Osteocyte (in vitro differentiated cells): ENCODE measurements at places on chromosomes 2 and 18. TPM values are rescaled to one million over a fixed set of nuclear protein-coding genes. Genes with fewer than 3 reads are reported as not detected.

MRPS9 gene
- 21.3 and 22.6 TPM in 2 replicates for total RNA-seq

BOLL gene
- not detected in 2 replicates for total RNA-seq

DNA sequence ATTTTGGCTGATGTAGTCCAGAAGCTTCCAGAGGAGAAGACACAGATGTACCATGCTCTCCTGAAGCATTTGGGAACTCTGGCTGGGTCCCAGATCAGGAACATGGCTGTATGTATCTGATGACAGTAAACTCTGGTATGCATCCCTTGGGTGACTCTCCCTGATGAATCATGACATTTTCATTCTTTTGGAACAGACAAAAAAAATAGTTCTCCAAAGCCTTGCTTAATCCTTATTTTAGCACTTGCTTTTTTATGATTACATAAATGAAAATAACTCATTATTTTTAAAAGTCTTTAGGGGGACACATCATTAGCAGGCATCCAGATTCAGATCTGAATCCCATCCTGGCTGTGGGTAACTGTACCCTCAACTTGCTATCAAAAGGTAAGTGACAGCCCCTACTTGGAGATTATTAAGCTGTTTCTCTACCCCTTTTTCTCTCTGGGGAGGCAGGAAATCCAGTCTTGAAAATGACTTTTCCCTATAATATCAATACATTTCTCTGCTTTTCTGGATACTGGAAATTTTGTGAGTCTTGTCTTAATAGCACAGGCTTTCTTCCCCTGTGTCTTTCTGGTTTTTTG lies 23.3 kb downstream of the AOX1 start:
- DNase-seq: no peak
- no peaks in the 10 kb centered on the region for H3K27me3 ChIP-seq
- peaks cover 21% of the 10 kb centered on the region for H3K4me1 ChIP-seq
- peak overlapping the region; percentile 72 for H3K27ac ChIP-seq

DNA sequence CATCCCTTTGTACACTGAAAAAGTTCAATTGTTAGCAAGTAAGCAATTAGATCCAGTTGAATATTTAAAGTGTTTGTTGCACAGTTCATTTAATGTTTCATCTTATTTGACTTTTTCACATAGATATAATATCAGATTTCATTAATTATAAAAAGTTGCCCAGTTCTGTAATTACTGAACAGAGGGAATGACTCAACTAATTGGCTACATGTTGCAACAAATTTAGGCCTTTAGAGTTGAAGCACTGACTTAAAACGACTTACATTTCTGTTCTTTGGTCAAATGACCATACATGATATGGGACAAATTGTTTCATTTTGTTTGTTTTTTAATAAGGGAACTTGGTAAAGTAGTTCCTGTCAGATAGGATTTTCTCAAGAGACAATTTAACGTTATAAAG lies 68.5 kb upstream of the FAM117B start:
- no peaks in the 10 kb centered on the region for H3K27me3 ChIP-seq
- peaks cover 11% of the 10 kb centered on the region for H3K36me3 ChIP-seq
- no peak for DNase-seq
- no peak overlapping the region for H3K4me3 ChIP-seq
- H3K27ac ChIP-seq: no peak overlapping the region

- H3K4me3 ChIP-seq: no peak overlapping the region
- no peak for DNase-seq
- H3K27me3 ChIP-seq: no peaks in the 10 kb centered on the region
- H3K4me1 ChIP-seq: no peaks in the 10 kb centered on the region
- no peak overlapping the region for H3K27ac ChIP-seq
Observed at GRCh38 chr2:16012626-16013358, 72.4 kb downstream of the MYCN start.

- H3K4me1 ChIP-seq: peaks cover 10% of the 10 kb centered on the region
- no peaks in the 10 kb centered on the region for H3K36me3 ChIP-seq
- no peaks in the 10 kb centered on the region for H3K27me3 ChIP-seq
- H3K4me3 ChIP-seq: no peak overlapping the region
Observed at GRCh38 chr2:174051068-174051467, 85.9 kb upstream of the SP3 start.
